Fibroblast of skin of left quadriceps (primary cell): ENCODE measurements at places on chromosomes 2 and 18.

GRCh38 chr2:43092520-43093179, 133.8 kb downstream of the ZFP36L2 start:
- DNase-seq: no peak

DNA sequence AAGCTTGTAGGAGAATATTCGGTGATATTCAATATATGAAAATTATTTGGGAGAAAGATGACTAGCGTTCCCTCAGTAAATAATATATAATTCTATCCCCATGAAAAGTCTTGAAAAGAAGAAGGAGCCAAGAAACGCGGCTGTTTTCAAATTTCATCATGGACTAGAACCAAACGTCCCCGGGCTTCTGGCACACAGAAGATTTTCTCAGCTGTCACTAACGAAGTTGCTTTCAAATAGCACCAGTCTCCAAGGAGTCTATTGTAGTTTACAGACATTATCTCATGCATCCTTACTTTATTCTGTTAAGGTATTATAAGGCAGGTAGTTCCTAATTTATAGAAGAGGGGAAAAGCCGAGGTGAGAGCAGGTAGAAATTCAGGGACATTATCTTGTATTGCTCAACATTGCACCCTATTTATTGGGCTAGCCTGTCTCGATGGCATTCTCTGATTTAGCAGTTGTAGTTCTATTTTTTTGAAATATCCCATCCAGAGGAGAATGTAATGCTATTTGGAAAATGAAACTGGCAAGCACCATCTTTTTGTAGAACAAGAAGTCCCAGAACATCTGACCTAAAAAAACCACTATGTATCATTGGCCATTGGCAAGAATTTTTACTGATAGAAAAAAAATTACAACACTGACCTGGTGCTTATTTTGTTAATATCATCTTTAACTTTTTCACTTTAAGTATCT, 198.1 kb upstream of the RASGRP3 start:
- no peak for DNase-seq

DNA sequence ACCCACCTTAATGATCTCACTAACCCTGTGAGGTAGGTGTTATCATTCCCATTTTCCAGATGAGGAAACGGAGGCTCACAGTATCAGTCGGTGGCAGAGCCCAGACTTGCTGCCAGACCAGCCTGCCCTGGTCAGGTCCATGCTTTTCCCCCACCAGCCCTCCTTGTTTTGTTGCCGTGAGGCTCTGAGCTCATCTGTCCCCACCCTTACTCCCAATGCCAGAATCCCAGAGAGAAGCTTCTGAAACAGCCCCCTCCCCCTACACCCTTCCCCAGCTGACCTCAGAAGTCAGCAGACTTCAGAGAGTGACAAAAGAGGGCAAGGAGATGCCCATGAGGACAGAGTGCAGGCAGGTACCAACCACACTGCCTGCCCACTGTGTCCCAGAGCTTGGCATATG, 20.8 kb upstream of the TNS1 start:
- DNase-seq: no peak

GRCh38 chr2:41972179-41972578, 75.6 kb upstream of the PKDCC start:
- DNase-seq: no peak

GRCh38 chr2:229501051-229501794, 213.1 kb downstream of the DNER start:
- DNase-seq: no peak

GRCh38 chr2:1686784-1687105, 57.6 kb downstream of the PXDN start:
- no peak for DNase-seq

GRCh38 chr2:148967056-148967455, 71.4 kb upstream of the LYPD6B start:
- DNase-seq: no peak

DNA sequence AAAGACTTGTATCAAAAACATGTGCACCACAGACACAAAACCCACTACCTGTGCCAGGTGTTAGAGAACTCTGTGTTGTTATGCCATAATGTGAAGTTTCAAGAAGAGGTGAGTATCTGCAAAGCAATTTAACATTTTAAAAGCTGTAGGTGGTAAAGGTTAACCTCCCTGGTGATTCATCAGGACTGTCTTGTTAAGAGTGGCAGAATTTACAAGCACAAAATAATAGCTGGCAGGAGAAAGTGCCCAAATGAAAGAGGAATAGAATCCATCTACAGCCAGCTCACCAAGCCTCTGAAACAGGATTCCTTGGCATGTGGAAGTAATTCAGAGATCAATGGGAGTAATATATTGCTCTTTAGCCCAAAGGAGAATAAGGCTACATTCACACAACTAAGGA, 230.7 kb downstream of the AFF3 start:
- DNase-seq: no peak

DNA sequence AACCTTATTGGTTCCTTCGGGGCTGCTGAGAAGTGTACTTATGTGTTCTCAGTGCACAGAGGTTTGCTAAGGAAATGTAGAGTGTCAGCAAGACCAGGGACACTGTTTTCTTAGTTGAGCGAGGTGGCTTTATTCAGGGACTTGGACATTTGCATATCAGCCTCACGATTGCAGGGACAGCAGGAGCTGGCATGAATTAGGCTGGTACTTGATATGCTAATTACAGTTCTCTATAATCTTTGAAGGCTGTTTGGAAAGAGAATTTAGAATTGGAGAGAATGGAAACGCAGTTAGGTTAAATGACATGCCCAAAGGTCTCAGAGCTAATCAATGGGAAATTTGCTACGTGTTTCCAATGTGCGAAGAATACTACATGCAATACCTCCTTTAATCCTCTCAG, 18.7 kb upstream of the MTCL1 start:
- DNase-seq: no peak

- no peak for DNase-seq
Measured at GRCh38 chr2:29314816-29315571, 199.8 kb downstream of the CLIP4 start.

DNA sequence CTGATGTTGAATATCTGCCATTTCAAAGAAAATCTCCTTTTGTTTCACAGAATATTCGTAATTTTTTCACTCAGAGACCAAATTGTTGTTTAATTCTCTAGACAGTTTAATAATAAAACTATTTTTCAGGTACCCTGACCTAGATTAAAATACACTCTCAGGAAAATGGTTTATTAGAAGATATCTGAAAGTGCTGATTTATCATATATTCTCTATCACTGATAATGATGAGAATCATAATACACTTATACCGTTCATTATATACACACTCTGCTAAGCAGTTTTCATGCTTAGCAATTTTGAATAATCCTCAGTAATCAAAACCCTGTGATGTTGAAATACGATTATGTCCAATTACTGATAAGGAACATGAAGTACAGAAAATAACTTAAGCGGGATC, 772.9 kb upstream of the CRIM1 start:
- DNase-seq: no peak

- no peak for DNase-seq
Measured at GRCh38 chr2:227818675-227819397, 5.2 kb downstream of the CCL20 start.

- DNase-seq: no peak
Measured at GRCh38 chr2:144325086-144325485, 194.8 kb downstream of the ZEB2 start.
